Urinary bladder (tissue), 4 donors: ENCODE measurements at places on chromosomes 6 and 20. TPM values are rescaled to one million over a fixed set of nuclear protein-coding genes. Genes with fewer than 3 reads are reported as not detected.

DNA sequence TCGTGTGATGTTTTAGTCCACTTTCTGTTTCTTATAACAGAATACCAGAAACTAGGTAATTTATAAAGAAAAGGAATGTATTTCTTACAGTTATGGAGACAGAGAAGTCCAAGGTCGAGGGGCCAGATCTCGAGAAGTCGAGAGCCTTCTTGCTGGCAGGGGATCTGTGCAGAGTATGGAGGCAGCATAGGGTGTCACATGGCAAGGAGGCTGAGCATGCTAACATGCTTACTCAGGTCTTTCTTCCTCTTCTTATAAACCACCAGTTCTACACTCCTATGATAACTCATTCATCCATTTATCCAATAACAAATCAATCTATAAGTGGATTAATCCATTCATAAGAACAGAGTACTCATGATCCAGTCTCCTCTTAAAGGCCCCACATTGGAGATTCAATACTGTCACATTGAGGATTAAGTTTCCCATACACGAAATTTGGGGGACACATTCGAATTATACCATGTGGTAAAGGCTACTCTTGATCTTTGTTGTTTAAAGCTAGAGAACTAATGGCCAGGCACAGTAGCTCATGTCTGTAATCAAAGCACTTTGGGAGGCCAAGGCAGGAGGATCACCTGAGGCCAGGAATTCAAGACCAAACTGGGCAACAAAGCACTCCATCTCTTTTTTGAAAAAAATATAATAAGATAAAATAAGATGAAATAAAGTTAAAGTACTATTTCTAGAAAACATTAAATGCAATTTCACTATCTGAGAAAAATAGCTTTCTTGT lies 2.1 kb downstream of the GOPC start:
- DNase-seq: no peak

TREML4 gene
- polyA plus RNA-seq: 0.03 TPM

ABHD16A gene
- 56.4 TPM for polyA plus RNA-seq

FUT9 gene
- 0.23 TPM for polyA plus RNA-seq

- DNase-seq: no peak
Observed at GRCh38 chr6:126091466-126091865, 105.1 kb downstream of the TRMT11 start.

ZNFX1 gene
- polyA plus RNA-seq: 17.2 TPM

GRIK2 gene
- polyA plus RNA-seq: 1.7 TPM

- no peak for DNase-seq
Observed at GRCh38 chr6:133609415-133610226, 279.3 kb upstream of the TCF21 start.

GRCh38 chr20:17501701-17502100 lies 29.5 kb downstream of the BFSP1 start:
- DNase-seq: no peak

HMGCLL1 gene
- polyA plus RNA-seq: 2.5 TPM

DNA sequence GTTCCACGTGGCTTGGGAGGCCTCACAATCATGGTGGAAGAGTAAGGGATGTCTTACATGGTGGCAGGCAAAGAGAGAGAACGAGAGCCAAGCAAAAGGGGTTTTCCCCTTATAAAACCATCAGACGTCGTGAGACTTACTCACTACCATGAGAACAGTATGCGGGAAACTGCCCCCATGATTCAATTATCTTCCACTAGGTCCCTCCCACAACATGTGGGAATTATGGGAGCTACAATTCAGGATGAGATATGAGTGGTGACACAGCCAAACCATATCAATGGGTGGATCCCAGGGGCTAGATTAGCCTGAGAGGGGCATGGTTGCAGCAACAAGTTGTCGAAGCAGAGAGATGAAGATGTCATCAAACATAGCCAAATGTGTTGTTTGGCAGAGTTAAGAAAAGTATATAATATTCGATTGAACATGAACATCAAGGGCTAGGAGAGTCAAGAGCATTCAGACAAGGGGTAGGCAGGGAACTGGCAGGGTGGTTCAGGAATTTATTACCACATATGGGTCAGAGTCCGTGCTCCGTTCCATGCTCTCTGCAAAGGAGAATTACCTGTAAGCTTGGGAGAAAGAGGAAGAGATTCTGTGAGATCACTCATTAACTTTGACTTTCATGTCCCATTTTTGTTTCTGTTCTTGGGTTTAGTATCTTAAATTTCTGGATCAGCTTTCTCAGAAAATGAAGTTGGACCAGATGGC lies 98.8 kb downstream of the CCDC170 start:
- DNase-seq: no peak

DNA sequence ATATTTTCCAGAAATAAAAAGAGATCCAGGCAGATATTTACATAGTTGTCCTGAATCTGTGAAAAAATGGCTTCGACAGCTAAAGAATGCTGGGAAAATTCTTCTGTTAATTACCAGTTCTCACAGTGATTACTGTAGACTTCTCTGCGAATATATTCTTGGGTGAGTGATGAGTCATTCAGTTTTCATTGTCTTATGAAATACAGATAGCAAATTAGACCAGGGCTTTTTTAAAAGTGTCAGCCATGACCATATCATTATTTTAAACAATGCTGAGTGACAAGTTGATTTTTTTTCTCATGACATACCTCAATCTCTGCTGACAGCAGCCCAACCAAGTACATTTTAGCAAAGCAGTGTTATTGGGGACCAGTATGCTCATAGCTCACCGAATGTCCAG lies 32.8 kb downstream of the TSPYL4 start:
- no peak for DNase-seq

- DNase-seq: no peak
Observed at GRCh38 chr6:43993881-43994523, 133.2 kb downstream of the MRPL14 start.

GMEB2 gene
- 12.1 TPM for polyA plus RNA-seq

DNA sequence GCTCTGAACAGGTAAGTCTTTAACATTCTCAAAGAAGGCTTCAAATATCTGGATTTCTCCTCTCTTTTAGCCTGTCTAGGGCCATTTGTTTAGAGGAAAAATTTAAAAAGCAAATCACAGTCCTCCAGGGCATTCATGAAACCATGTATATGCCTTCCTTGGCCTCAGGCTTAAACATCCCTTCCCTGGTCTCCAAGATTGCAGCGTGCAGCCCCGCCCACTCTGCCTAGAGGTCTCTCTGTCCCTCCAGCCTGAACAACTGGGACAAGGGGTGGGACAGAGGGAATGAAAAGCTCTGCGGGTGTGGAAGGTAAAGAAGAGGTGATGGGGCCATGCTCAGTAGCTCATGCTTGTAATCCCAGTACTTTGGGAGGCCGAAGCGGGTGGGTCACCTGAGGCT lies 9.8 kb upstream of the CBFA2T2 start:
- DNase-seq: no peak

GRCh38 chr20:46914789-46915379 lies 20.2 kb downstream of the EYA2 start:
- no peak for DNase-seq

BHLHE23 gene
- polyA plus RNA-seq: not detected

- DNase-seq: no peak
Observed at GRCh38 chr6:150511313-150511712, 88.4 kb upstream of the PLEKHG1 start.

ARMH2 gene
- polyA plus RNA-seq: not detected

DNA sequence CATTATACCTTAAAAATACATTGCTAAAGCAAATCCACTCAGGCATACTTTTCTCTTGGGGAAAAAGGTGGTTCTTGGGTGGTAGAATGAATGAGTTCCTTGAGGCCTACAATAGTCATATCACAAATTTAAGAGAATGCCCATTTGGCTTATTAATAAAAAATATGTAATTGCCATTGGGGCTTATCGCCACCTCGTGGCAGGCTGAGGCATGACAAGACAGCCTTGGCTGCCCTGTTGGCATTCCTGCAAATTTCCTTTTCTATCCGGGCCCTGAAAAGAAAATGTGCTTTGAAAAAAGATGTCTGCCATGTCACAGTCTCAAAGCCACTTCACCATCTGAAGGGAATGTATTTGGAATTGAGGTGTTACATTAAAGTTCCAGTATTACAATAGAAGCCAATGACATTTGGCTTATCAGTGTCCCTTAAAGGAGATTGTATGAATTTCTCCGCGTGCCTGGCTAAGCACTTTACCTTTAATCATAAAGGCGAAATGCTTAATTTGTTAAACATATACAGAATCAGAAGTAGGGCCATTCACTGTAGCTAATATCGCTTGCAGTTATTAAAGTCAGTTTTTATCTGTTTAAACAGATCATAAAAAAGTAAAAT lies 188.3 kb upstream of the ZFP64 start:
- DNase-seq: no peak

GRCh38 chr6:43742285-43742684 lies 27.7 kb upstream of the VEGFA start:
- DNase-seq: no peak

VGLL2 gene
- not detected for polyA plus RNA-seq

GRCh38 chr6:26012061-26012460 lies 49.5 kb downstream of the TRIM38 start:
- no peak for DNase-seq

- no peak for DNase-seq
Observed at GRCh38 chr6:144478483-144478882, 193.3 kb downstream of the UTRN start.

DNA sequence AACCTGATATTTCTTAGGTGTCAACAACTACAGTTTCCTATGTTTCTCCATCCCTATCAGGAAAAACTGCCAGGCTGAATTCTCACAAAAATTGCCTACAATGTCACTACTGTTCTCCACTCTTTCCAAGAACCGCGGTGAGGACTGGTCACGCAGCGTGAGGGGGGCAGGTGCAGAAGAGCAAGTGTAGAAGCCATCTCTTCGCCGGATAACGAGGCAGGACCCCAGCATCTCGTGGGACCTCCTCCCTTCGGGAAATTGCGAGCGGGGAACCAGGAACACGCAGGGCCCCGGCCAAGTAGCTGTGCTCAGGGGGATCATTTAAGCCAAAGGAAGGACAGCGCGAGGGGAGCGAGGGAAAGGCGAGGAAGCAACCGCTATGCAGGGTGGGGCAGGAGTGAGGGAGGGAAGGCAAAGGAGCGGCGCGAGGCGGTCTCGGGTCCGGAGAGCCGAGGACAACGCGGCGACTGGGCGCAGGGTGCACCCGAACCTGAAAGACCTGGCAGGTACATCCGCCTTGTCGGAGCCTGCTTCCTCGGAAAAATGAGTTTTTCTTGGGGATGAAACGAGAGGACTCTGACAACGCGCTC lies 559 bp downstream of the APMAP start:
- DNase-seq: no peak

DNA sequence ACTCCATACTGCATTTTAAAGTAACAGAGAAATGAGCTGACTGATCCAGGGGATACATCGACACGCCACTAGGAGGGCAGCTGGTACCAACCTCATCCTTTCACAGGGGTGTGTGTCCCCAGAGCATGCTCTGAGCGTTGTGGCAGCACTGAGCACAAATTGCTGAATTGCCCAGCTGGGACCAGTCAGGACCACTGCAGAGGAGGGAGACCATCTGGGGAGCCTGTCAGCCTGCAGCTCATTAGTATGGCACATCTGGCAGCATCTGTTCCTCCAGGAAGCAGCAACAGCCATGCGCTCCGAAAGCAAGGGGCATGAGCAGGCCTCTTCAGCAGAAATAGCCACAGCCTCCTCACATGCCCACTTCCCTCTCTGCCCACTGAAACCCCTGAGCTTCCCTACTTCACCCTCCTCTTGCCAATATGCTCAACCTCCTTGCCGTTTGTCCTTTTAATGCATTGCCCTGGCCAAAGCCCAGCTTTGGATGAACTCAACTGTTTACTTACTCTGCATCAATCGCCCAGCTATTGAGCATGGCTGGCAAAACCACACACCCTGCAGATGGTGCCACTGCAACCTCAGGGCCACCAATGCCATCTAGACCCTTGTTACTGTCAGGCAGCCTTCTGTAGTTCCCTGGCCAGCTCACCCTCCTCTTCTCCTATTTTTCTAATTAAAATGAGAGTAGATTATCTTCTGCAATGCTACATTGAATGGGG lies 77.6 kb upstream of the NEDD9 start:
- DNase-seq: no peak

GRCh38 chr20:61437280-61438206 lies 185.5 kb downstream of the CDH4 start:
- peak; percentile 28 for DNase-seq

DNA sequence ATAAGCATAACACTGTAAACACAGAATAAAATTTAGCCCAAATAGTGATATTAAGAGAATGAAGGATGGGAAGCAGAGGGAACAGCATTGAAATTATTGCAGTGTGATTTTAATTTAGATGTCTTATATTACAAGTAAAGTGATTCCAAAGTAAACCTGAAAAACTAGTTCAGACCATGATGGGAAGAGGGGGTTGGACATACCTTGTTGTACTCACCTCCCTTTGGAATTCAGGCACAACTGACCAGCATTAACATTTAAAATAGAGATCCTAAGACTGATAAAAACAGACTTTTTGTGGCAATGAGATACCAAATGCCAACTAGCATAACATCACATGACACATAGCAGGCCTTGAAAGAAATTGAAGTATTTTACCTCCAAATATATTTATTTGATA lies 262.6 kb upstream of the PRND start:
- DNase-seq: no peak

DNA sequence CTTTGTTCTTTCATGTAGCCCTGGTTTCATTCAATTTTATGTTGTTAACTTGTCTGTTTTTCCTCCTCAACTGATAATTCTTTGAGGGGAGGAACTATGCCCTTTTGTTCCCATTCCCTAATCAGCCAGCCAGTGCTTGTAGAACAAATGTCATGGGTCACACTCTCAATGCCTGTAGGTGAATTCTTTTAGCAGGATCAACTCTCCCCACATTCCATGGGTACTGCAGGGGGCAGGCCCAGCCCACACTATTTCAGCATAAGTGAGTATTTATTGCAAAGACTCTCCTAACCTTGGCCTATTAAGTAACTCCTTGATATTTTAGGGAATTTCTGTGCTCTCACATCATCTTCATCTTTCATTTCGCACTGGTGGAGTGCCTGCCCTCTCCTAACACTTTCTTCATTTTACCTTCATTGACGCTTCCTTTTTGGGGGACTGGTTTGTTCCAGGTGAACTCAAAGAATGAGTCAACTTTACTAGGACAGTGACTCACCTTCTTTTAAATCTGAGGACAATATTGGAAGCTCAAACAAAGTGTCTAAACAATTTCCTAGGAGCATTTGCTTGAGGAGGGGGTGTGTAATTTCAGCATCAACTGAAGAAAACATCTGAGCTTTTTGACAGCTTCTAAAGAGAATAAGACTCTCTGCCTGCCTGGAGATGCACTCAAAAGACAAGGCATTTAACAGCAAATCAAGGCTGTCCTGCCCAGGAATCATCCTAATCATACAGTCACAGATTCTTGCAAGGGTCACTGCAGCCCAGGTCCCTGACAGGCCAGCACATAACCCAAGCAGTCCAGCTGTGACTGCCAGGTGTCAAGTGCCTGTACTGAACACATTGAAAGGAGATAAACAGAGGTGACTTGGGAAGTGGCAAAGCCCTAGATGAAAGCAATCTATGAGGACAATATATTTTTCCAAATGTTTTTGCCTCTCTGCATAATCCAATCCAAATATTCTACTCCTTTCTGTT lies 263.9 kb upstream of the PRND start:
- no peak for DNase-seq

DNA sequence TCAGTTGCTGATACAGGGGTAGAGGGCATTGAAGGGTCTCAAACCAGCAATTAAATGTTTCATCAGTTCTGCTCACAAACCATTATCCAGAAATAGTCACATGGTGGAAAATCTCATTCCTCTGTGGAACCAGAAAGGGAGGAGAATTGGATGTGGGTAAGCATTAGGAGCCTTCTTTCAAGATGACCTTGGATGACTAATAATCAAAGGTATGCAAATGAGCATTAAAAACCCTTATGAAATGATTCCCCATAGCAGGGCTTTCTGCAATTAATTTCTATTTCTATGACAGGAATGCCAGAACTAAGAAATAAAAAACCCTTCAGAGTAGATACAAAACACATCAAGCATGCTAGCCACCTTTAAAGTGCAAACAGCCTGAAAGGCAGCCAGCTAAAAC lies 37.4 kb upstream of the HCRTR2 start:
- no peak for DNase-seq

ADGRF5 gene
- polyA plus RNA-seq: 16.2 TPM

NRN1 gene
- polyA plus RNA-seq: 22.7 TPM
